HS-5 (cell line): ENCODE measurements at places on chromosomes 12 and 14.

- DNase-seq, result peak; percentile 78
These were observed 76.7 kb upstream of the SLCO1B1 start for GRCh38 chr12:21054334-21054733.

DNA sequence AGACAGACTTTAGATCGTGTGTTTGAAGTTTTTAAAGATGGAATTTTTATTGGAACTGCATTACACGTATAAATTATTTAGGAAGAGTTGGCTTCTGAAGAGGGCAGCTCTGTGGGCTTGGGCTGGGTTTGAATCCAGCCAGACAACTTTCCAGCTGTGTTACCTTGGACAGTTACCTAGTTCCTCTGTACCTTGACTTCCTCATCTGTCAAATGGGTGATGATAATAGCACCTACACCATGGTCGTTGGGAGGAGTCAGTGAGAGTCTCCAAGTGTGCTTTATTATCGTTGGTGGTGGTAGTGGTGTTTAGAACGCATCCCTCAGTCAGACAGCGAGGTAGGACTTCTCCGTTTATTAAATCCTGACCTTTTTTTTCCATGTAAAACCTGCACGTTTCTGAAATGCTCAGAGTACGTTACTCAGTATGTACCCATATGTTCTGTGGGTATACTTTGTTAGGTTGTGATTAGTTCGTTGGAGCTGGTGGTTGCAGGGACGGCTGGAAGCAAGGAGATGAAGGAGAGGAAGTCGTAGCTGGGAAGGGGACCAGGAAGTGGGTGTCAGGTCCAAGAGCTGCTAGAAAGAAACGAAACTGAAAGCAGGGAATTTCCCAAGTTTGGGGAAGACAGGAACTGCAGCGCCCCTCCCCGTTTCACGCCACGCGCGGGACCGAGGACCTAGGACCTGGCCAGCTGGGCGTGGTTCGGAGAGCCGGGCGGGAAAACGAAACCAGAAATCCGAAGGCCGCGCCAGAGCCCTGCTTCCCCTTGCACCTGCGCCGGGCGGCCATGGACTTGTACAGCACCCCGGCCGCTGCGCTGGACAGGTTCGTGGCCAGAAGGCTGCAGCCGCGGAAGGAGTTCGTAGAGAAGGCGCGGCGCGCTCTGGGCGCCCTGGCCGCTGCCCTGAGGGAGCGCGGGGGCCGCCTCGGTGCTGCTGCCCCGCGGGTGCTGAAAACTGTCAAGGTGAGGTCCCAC is at the start of gene OAS3:
Gene OAS3, plus strand, starts transcription at position 734 of the 979 bp plus-strand sequence. Its CDS starts 57 bp downstream, at position 791.
- DNase-seq, result peak; percentile 56

- DNase-seq, result peak; percentile 70
These were observed at the start of the genes DMAC2L and L2HGDH for GRCh38 chr14:50311972-50312733. DMAC2L (plus strand) TSS chr14:50312324; CDS start chr14:50321488, 9,164 bp downstream. L2HGDH (minus strand) TSS chr14:50312229; CDS start chr14:50312150, 79 bp downstream.

DNA sequence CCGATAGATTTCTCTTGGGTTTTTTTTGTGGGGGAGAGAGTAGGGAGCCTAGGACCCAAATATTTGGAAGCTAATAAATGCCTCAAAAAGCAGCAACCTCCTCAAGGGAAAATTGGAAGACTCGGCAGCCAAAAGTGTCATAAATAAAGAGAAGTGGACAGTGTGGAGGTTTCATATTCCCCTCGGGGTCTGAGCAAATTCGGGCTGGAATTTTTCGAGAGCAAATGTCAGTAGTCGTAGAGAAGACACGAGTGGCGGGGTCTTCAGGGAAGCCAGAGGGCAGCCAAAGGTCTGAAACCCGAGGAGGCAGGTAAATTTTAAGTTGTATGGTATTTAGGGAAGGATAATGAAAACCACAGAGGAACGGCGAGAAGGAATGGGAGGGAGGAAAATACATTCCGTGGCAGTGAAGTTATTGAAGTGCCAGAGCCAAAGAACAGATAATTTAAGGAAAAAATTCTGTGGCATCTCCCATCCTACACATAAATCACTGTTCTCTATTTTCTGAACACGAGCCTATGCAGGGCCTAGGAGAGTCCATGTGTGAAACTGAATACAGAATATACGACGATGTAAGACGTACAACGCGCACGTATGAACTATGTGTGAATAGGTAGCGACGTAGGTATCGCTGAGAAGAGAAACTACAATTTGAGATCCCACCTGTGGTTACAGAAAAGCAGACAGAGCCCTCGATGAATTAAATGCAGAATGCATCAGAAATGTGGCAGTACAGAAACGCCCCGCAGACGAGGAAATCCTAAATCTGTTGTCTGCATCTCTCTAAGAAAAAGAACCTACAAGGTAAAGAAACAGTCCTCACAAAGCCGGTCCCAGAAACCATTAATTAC is 12.9 kb downstream of the BCL11B start:
- no peak for DNase-seq

DNA sequence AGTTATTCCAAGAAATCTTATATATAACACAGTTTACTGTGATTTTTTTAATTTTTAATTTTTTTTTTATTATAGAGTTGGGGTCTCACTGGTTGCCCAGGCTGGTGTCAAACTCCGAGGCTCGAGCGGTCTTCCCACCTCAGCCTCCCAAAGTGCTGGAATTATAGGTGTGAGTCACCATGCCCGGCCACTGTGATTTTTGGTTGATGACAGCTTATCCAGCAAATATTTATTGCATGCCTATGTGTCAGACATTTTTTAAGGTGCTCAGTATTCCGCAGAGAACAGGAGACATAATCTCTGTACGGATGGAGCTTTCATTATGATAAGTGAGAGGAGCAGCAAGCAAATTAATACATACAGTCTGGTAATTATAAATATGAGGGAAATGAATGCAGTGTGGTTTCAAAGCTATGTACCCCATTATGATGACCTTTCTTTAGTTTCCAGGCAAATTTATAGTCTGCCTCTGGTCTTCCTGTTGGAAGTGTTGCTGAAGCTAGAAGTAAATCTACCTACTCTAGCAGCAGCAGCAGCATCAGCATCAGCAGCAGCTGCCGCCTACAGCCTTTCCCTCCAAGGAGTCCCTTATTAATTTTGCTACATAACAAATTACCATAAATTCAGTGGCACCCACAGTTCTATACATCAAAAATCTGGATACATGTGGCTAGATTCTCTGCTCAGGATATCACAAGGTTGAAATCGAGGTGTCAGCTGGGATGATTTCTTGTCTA is 32.3 kb downstream of the FRS2 start:
- DNase-seq, result peak; percentile 73
